ENCODE measurements at places on chromosomes 3 and 15.
A peak's percentile ranks its signal among the peaks of the same experiment; 100 is the strongest.

GRCh38 chr15:69060744-69061143, 46.2 kb downstream of the NOX5 start:
- no peak for DNase-seq

DNA sequence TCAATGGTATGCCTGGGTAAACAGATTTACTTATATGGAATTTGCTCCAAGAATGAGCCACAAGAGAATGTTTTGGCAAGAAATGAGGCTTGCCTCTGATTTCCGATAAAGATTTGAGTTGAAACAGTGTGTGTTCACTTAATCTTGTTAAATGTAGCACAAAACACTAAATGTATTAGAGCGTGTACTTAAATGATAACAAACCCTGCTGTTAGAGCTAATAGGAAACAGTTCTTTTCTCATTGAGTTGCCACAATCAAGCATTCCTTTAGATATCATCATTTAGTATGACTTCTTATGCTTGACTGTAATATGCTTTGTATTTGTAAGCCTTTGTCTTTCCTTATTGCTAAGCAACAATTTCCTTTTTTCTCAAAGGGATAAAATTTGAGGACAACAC, 353.6 kb upstream of the ZNF717 start:
- no peak for DNase-seq

GRCh38 chr3:39149059-39149455, 4.3 kb downstream of the CSRNP1 start:
- no peak for DNase-seq

- DNase-seq, result no peak
These were observed 36.5 kb upstream of the ZMAT3 start for GRCh38 chr3:179108086-179108485.

DNA sequence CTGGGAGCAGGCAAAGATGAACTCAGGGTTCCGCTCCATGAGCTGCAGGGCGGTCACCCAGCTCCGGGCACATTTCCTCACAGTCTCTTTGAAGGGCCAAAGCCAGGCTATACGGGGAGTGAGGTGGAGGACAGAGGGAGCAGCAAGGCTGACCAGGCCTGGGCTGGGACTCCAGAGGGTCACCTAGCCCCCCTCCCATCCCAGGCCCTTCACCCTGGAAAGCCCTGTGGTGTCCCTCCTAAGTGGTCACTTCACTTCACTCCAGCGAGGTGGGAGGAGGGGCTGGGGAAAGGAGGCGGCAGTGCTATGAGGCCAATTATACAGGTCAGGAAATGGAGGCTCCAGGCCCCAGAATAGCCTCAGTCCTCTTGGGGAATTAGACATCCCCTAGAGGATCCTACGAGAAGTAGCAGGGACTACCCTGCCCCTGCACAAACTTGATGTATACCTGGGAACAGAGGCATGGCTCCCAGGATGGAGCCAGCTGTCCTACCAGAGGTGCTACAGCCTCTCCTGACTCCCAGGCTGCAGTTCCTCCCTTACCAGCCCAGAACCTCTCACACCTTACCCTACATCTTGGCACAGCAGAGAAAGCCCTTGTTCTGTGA, 5.7 kb downstream of the MAN2C1 start:
- DNase-seq, result no peak

DNA sequence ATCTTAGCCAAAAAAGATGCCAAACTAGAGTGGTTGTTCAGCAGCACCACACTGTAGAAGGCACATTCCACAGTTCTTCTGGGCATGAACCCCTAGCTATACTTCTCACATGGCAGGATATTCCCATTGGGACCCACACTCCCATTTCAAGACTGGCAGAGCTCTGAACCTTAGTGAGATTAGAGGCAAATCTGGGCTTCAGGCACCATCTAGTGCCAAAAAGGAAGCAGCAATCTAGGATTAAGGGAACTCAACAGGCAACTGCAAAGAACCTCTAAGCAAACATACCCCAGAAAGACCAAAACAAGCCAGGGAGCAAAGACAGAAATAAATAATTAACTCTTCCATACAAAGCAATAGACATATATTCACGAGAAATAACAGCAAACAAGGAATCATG, 66.2 kb downstream of the TAFA4 start:
- no peak for DNase-seq

DNA sequence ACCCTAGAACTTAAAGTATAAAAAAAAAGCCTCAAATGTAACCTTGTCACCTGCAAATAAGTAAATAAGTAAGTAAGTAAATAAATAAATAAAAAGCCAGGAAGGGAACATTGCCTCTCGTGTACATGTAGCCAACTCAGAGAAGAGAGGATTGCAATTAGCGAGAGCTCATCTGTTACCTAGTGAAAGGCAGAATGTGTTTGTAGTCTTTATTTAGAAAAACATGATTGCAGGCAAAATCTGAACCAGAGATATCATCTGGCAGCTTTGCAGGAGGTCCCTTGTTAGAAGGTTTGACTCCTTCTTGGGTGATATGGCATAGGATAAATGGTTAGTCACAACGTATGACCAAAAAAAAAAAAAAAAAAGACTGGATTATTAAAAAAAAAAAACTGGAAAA, 71.6 kb upstream of the SYN2 start:
- DNase-seq, result no peak

DNA sequence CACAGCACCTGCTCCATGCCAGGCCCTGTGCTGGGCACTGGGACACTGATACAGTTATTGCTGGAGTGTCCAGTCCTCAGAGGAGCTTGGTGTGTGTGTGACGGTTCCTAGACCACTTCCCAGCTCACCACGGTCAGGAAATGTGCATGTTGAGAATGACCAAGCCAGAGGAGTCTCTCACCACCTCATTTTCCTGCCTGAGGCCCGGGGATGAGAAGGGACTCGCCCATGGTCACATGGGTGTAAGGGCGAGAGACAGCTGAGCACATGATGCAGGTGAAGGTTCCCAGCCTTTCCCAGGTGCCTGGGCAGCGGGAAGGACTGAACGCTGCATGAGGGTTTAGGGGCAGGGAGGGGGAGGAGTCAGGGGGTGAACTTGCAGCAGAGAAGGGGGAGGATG, 180.9 kb upstream of the TLE3 start:
- DNase-seq, result peak; percentile 42

- no peak for DNase-seq
These were observed 475 bp downstream of the EIF4E3 start for GRCh38 chr3:71724584-71725270.

DNA sequence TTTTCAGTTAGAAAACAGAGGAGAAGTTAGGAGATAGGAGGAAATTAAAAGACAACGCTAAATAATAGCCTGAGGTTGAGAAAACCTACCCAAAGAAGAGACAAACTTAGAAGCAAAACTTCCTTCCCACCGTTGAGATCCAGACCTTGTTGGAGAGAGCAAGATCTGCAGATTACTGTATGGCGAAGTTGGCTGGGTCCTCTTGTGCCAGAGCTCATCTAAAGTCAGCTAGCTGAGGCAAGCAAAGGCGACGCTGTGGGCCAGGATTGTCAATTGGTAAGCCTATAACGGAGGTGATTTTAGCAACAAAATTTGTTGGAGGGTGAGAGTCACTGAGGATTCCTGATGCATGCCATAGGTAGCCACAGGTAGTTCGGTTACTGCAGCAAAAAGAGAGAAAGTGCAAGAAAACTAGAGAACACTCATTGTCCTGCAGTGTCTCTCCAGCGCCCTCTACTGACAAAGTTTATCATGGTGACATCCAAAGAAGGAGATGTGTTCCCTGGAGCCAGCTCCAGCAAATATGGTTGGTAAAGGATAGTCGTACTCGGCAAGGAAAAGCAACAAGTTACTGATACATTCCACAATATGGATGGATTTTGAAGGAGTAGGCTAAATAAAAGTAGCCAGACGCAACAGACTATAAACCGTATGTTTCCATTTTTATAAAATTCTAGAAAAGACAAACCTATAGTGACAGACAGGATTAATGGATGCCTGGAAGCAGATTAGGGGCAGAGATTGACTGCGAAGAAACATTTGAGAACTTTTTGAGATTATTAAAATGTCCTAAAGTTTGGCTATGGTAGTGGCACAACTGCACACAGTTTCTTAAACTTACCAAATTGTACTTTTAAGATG, 9.8 kb upstream of the OR5K4 start:
- peak; percentile 68 for DNase-seq

GRCh38 chr15:87294854-87295253, 961.7 kb downstream of the NTRK3 start:
- DNase-seq, result no peak

- DNase-seq, result no peak
These were observed 185.5 kb downstream of the ADAMTS9 start for GRCh38 chr3:64502284-64502683.

DNA sequence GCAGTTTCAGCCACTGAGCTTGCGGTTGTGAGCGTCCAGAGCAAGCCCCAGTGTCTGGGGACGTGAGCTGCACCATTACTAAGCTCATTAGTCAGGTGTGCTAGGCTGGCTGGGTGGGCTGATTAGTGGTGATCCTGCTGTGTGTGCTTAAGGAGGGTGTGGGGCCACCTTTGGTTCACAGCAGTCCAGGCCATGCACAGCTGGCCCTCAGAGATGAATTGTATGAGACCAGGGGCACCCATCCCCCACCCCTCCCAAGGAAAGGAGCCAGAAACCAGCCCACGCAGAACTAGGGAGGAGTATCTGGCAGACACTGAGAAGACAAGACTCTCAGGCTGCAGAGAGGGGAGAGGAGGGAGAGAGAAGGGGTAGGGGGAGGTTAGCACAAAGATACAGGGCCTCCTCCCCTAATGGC, 3.8 kb downstream of the TYRO3 start:
- DNase-seq, result no peak

Measured in NCI-H526 (cell line).